ENCODE measurements at places on chromosomes 7 and 10.

- no peak for DNase-seq
These were observed 8.9 kb upstream of the ADAM12 start for GRCh38 chr10:126397156-126397555.

DNA sequence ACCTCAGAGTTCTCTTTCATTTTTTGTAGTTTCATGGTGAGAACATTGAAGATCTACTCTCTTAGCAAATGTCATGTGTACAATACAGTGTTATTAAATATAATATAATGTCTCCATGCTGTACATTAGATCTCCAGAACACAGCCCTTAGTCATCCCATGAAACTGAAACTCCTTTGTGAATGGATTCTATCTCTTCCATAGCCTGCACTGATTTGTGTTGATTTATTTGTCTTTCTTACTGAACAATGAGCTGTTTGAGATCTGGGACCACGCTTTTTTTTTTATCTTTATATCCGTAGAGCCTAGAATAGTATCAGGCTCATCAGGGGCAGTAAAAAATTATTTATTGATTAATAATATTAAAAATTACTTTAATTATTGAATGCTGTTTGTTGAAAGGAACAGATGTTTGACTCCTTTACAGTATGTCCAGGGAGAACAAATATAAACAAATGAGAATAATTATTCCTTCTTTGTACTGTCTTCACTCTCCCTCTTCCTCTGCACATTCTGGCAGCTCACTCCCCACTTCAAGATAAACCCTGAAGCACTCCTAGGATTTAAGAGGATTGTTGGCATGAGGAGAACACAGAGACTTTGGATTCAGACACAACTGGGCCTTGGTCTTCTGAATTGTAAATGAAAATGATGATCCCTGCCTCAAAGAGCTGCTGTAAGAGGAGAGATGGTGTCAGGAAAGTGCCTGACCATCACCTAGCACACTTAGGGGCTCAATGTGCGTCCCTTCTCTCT is 81.6 kb upstream of the MSRB2 start:
- no peak for DNase-seq

GRCh38 chr10:67114945-67115344 is 189.1 kb downstream of the LRRTM3 start:
- no peak for DNase-seq

DNA sequence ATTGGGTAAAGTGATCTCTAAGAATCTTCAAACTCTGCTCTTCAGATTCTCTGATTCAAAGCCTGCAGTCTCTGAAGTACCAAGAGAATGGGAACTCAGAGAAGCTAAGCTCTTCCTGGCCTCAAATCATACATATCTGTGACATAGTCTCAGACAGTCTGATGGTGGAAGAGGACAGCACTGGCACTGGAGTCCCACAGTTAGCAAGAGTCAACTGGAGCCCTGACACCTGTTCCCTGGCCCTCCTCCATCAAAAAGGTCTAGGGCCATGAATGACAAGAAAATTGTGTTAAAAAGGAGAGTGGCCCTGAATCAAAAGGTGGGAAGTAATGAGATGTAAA is 37.7 kb downstream of the PRSS2 start:
- no peak for DNase-seq

DNA sequence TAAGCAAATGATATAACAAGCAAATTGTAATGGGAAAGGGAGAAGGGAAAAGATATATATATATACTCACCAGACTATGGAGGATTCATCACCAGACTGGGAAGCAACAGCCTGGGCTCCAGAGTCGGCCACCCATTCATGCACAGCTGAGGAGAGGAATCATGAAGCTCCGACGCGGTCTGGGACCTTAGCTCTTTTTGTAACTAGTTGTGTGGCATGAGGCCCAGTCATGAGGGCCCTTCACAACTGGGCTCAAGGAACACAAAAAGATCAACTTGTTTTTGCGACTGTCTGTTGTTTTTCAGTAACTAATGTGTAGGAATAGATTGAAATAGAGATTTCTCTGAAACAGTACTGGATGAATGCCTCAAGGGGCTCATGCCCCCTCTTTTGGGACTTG is 911.2 kb downstream of the TYW1 start:
- DNase-seq, result no peak

- no peak for DNase-seq
These were observed 111.1 kb downstream of the DOCK1 start for GRCh38 chr10:127016331-127016730.

All from activated T-helper 1 cell treated with anti-CD3 and anti-CD28 coated beads, Interleukin-2, amount 50 U/mL, for 16 hours (primary cell).